ENCODE measurements at places on chromosomes 11 and 22.

- peak; percentile 31 for DNase-seq
Measured at GRCh38 chr11:131691181-131692041, 321.0 kb downstream of the NTM start.

- DNase-seq, result no peak
Measured at GRCh38 chr11:111395749-111396148, 16.7 kb upstream of the POU2AF1 start.

DNA sequence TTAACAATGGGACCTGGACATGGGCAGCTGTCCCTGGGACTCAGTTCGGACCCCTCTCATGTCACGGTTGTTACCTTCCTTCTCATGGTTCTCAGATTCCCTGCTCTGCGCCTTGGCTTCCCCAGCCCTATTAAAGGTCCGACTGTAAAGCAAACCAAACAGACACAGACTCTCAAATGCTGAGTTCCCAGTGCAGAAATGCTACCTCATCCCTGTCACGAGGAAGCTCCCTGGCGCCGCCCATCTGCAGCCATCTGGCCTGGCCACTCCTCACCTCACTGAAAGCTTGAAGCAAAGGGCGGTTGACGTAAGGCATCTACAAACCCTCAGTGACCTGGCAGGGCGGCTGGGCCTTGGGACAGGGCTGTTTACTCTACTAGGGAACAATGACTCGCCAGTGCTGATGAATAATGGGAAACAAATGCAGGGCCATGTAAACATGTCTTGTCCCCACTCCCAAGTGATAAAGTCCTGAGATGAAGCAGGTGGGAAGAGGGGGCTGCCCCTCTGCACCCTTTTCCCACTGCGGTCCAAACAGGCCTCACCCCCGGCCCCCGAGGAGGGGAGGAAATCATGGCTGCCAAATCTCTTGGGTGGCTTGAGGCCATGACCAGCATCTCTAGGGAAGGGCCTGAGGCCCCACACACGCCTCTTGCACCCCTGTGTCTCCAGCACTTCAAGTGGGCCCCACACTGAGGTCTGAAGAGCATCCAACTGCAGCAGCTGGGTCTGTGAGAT, 49.3 kb downstream of the SCUBE1 start:
- DNase-seq, result peak; percentile 62

- no peak for DNase-seq
Measured at GRCh38 chr11:117670443-117670842, 126.6 kb downstream of the DSCAML1 start.

- peak; percentile 90 for DNase-seq
Measured at GRCh38 chr11:111561791-111562325, 21.3 kb downstream of the LAYN start.

- DNase-seq, result no peak
Measured at GRCh38 chr11:44928816-44929215, 21.9 kb downstream of the TP53I11 start.

DNA sequence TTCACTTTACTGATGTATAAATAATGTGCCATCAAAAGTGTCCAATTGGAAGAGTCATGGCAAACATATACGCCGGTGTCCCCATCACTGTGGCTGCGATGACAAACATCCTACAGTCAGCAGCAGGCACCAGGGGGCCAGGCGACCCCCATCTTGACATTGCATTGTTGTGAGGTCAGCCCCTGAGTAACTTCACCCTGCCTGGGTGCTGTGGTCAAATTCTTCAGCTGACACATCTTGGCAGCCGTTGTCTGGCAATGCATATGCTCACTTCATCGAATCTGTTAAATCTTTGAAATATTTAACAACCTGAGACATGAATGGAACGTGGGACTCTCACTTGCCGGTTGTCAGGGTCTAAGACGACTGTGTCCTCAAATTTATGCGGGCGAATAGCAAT, 430.9 kb downstream of the BRD1 start:
- no peak for DNase-seq

DNA sequence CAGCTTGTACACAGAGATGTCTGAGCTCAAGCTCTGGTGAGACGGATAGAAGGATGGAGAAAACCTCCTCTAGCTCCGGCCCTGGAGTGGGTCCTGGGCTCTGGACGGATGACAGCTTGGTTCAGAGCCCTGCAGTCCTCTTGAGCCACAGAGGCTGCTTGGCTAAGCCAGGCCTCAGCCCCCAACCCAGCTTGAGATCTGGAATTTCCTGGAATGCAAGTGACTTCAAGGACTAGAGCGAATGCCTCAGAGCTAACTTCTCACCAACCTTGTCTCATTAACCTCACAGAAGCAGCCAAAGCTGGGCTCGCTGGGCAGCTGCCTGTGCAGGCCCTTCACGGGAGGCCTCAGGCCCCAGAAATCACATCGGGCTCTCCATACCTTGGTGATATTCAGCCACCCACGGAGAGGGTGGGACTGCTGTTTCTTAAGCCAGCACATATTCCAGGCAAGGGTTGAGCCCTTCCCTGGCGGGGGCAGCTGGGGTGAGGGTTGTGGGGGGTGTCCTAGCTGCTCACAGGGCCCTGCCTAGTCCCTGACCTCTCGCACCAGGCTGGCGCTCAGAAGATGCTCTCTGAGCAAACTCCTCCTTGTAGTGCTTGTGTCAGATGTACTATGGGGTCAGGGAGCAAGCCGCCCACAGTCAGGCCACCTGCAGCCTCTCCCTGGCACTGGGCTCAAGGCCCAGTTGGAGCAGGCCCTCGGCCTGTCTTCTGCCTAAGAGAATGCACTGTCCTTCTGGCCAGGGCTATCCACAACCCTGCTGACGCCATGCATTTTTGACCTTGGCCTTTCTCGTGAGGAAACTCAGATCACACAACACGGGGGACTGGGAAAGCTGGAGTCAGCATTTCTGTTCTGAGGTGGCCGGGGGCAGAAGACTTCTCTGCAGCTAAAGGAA, 73.6 kb upstream of the TTLL12 start:
- DNase-seq, result no peak

GRCh38 chr11:71063129-71063528, 189.2 kb downstream of the SHANK2 start:
- DNase-seq, result no peak

DNA sequence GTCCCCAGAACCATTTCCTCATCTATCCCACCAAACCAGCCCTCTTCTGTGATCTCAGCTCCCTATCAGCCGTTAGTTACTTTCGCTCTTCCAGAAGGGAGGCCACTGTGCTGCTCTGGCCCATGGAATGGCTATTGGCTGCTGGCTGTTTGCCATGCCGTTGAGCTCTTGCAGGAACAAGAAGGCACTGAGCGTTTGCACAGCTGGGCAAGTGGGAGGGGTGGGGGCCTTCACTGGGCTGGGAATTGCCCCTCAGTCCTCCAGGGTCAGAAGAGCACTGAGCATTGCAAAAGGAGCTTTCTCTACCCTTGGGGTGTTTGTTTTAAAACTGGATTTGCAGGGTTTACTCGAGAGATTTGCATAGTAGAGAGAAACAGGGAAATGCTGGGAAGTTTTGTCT, 129.0 kb upstream of the PARVA start:
- DNase-seq, result no peak

DNA sequence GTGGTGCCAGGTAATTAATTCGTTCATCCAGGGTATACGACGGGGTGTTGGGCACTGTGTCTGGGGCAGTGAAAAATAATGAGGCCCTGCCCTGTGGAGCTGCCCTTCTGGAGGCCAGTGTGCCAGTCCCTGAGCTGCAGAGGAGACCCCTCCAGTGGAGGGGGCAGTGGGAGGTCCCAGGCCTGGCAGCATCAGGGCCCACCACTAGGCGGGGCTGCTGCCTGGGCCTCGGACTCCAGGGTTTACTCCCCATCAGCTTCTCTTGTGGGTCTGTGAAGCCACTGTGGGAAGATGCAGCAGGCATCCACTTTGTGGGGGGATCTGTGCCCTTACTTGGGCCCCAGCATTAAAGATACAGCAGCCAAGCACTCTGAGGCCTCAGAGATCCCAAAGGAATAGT, 17.4 kb upstream of the TMPRSS6 start:
- no peak for DNase-seq

DNA sequence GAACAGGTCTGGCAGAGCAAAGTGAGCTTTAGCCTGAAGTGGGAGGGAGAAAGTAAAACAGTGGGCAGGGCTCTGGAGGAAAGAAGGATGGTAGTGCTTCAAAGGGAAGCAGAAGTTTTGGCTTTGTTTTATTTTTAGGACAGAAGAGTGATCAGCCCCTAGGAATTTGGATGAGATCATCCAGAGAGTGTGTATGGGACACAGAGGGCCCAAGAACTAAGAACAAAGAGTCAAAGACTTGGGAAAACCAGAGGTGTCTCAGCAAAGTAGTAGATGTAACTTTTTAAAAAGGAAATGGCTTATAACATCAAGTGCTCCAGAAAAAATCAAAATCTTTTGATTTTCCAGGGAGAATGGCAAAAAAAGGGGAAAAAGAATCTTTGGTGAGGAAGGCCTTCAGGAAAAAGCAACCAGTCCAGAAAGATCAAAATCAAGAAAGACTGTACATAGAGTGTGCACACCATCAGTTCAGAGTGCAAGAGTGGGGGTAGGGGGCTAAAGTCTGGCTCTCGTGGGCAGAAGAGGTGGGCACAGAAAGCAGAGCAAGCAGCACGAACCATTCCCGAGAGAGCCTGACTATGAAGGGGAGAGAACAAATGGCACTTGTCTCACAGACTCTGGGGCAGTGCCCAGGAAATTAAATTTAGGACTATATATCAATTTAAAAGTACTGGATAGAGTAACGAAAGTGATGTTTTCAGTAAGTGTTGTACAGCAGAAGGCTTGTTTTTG, 30.0 kb downstream of the MAPK1 start:
- peak; percentile 85 for DNase-seq

DNA sequence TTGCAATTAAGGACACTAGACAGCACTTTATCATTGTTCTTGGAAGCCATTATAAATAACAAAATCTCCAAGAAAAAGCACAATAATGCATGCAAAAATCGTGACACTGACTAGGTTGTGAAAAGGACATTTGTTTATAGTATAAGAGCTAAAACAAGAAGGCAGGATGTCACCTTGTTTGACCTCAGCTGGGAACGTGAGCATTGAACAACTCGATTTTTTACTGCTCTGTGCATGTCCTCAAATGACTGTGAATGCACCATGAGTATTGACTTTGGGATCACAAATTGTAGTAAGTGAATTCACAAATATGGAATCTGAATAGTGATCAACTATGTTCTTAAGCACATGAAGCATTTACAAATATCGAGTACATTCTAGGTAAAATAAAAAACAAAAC, 35.3 kb upstream of the ARHGAP20 start:
- DNase-seq, result no peak

DNA sequence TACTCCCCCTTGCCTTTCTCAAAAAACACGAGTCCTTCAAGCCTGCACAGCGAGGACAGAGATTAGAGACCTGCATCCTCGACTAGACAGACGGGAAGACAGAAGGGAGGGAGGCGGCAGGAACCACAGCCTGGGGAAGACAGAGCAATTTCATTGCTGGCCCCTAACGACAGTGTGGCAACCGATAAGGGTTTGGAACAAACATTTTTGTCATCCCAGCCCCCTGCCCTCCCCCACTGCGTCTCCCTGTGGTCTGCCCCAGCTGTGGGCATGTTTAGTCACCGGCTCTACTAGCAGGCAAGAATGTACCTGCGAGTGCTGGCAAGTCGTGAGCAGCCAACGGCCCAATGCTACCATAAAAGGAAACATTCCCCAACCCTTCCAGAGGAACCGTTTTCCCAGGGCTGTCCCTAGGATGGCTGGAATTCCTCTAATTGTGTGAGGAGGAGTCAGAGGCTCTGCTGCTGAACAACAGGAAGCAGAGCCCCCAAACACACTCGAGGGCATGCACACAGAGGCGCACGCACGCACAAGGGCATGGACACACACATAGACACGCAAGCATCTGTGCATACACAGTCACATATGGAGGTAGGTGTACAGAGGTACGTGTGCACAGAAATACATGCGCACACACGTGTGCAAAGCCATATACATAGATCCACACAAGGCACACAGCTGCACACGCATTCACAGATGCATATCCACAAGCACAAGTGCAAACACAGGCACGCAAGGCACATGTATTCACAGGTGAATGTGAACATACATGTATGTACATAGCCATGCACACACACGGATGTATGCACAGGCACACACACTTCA, 58.3 kb downstream of the MYH9 start:
- DNase-seq, result peak; percentile 79

DNA sequence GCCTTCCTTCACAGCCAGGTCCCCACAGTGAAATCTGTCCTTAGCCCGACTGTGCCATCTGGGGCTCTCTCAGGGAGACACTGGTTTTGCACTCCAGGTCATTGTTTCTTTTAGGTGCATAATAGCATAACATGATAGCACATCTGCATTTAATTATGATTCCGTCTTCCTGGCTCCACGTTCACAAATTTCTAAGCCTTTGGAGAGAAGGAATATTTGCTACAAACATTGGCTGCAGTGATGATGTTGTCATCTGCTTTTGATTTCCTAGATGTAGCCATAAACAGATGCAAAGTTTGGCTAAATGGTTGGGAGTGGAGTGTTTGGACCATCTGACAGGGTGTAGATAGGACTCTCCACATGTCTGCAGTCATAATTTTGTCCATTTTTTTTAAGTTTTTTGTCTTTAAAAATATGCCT, 12.0 kb upstream of the CAT start:
- peak; percentile 96 for DNase-seq

- DNase-seq, result no peak
Measured at GRCh38 chr11:71518506-71519471, 8.3 kb upstream of the KRTAP5-7 start.

DNA sequence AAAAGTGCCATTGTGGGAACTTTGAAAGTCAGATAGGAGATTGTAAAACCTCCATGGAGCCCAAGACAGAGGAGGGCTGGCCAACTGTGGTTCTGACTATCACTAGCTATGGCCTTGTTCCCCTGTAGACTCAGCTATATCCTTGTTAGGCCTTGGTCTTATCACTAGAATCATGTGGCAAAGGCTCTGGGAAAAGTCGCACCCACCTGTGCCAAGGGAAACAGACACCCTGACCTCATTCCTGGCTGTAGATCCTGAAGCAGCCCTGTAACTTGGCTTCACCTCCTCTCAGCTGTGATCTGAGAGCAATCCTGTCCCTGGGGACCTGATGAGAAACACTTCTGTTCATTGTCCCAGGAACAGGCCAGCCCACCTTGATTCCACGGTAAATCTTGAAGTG, 566.2 kb downstream of the TMEM135 start:
- no peak for DNase-seq

GRCh38 chr11:61281581-61282250, 13.4 kb downstream of the VWCE start:
- no peak for DNase-seq

DNA sequence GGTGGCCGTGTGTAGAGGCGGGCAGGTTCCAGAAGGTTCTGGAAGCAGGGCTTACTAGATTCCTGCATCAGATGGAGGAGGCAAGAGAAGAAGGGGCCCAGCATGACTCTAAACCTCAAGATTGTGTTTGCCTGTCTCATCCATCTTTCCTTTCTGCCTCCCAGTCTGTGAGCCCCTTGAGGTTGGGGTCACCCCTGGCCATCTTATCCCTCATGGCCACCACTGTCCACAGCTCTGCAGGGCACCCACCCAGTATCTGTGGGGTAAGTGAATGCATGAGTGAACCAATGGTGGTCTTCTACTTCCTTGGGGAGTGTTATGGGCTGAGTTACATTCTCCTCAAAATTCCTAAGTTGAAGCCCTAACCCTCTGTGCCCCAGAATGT, 79.3 kb downstream of the MYEOV start:
- DNase-seq, result no peak

- no peak for DNase-seq
Measured at GRCh38 chr11:77191429-77191822, 63.4 kb downstream of the MYO7A start.
